Activated T-cell treated with anti-CD3 and anti-CD28 coated beads, Interleukin-2, amount 50 U/mL, for 4 hours (primary cell): ENCODE measurements at places on chromosomes 6 and 20. TPM values are rescaled to one million over a fixed set of nuclear protein-coding genes. Genes with fewer than 3 reads are reported as not detected.

DNA sequence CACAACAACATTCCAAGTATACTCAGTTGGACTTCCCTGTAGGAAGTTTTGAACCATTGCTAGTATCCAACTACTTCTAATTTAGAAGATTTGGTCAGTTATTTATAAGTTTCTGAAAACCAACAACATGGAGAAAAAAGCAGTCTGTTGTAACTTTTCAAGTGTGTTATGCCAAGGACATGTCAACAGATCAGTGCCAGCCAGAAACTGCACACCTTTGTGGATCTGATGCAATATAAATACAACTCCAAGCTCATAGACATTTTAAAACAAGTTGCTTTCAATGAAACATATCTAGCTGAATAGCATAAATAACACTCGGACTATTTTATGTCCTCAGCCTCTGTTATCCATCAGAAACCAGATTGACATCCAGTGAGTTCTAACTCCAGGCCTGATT is 58.3 kb upstream of the CARMIL1 start:
- no peak for DNase-seq

- DNase-seq = no peak
Measured at GRCh38 chr20:18524646-18525045, 16.9 kb downstream of the SEC23B start.

PPIL1 gene
- total RNA-seq = 81.5 TPM

GRCh38 chr6:136421537-136422158 is 128.6 kb downstream of the MAP7 start:
- DNase-seq = no peak

- DNase-seq = peak; percentile 55
Measured at GRCh38 chr6:33276864-33277662, at the start of gene B3GALT4. TSS of gene B3GALT4 (plus strand) at chr6:33277123. CDS start at chr6:33277420, 297 bp downstream.

ZNF292 gene
- total RNA-seq = 46.3 TPM

GRCh38 chr6:14430218-14430617 is 312.6 kb downstream of the CD83 start:
- DNase-seq = no peak

- DNase-seq = no peak
Measured at GRCh38 chr20:59673288-59673997, 69.1 kb downstream of the PHACTR3 start.

- DNase-seq = no peak
Measured at GRCh38 chr20:6744180-6744579, 23.3 kb upstream of the BMP2 start.

GPR6 gene
- total RNA-seq = not detected

SLC22A7 gene
- total RNA-seq = not detected
